Activated T-helper 2 cell treated with anti-CD3 and anti-CD28 coated beads, Interferon-gamma antibody, Interleukin-2, Interleukin-4, amounts not matched to agents 10 μg/mL and 5 μg/mL and 100 μg/mL, durations not matched to agents 14 hours and 24 hours and 36 hours (primary cell): ENCODE measurements at places on chromosomes 1 and 21.

DNA sequence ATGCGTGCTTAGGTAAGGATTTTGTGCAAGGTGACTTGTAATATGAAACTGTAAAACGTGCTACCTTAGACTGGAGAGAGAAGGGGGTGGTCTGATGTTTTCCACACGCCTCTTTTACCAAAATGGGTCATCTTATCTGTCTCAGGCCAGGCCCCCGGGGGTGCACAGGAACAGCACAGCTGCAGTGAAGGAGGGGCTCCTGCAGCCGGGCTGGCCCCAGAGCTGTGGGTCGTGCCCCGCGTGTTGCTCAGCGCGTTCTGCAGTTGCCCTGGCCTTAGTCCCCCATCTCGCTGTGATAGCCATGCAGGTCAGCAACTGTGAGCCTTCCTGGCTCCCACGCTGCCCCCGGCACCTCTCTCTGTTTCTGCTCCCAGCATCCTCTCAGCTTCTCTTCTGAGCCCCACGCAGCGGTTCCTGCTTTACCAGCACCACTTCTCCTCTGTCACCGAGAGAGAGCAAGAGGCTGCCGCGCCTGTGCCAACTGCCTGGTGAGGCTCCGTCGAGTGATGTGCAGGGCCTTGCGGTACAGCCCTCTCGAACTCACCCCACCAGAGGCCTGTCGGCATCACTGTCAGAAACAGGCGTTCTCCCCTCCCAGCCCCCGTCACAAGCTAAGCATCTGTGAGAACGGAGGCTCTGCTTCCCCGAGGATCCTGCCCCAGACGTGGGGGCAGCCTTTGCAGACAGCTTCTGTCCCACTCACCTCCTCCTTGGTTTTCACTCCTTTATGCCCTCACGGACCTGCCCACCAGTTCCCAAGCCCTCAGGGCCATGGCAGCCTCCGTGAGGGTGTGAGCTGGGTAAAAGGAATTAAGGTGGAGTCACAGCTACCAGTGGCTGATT, 73.3 kb downstream of the ADARB1 start:
- no peaks in the 10 kb centered on the region for H3K27me3 ChIP-seq
- no peak overlapping the region for H3K4me3 ChIP-seq
- H3K27ac ChIP-seq = no peak overlapping the region
- peaks cover 19% of the 10 kb centered on the region for H3K36me3 ChIP-seq
- DNase-seq = no peak

DNA sequence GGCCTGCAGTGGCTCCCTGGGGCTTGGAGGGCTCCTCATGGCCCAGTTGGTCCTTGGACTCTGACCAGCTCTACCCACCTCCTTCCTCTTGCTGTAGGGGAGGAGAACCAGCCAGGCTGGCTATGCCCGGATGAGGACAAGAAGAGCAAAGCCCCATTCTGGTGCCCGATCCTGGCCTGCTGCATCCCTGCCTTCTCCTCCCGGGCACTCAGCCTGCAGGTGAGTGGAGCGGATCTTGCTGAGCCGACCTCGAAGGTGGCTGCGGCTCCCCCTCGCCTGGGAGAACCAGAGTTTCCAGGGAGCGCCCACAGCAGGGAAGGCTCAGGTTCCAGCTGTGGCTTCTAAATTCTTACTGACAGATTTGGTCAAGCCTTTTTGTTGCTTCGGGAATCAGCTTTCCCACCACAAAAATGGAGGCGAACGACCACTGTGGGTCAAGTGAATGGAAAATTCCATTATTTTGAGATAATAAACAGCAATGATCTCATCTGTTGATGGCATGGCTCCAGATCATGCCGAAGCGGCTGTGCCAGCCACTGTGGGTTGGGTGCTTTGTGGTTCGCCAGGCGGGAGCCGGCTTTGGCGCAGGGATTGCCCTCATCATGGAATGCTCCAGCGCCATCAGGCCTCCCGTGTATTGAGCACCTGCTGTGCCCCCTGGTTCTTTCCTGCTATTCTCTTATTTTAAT, 106.5 kb upstream of the ACTL8 start:
- no peaks in the 10 kb centered on the region for H3K27me3 ChIP-seq
- H3K36me3 ChIP-seq = no peaks in the 10 kb centered on the region
- no peaks in the 10 kb centered on the region for H3K4me1 ChIP-seq
- DNase-seq = no peak

GRCh38 chr1:3674100-3675094, 22.1 kb downstream of the TP73 start:
- H3K27ac ChIP-seq = no peak overlapping the region
- H3K4me3 ChIP-seq = no peak overlapping the region
- peaks cover 3% of the 10 kb centered on the region for H3K27me3 ChIP-seq
- H3K4me1 ChIP-seq = peaks cover 8% of the 10 kb centered on the region

- no peak overlapping the region for H3K4me3 ChIP-seq
- H3K27ac ChIP-seq = no peak overlapping the region
- no peaks in the 10 kb centered on the region for H3K36me3 ChIP-seq
- DNase-seq = no peak
- no peaks in the 10 kb centered on the region for H3K4me1 ChIP-seq
- no peaks in the 10 kb centered on the region for H3K27me3 ChIP-seq
Observed at GRCh38 chr1:218880484-218881060, 293.1 kb upstream of the LYPLAL1 start.

DNA sequence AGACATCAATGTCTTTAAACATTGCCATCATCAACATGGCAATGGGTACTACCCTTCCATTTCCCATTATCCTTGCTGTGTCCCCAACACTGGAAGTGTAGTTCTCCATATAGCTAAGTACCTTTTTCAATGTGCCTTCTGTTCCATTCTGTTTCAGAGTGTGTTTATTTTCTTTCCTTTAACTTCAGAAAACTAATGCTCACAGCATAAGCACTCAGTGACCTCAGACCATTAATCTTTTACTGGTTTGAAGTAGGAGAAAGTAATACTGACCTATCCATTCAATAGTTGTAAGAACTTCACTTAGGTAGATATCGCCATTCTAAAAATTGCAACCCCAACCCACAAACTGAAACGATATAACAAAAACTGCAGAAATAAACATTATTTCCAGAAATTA, 37.8 kb downstream of the KCNJ15 start:
- H3K36me3 ChIP-seq = no peaks in the 10 kb centered on the region
- peaks cover 14% of the 10 kb centered on the region for H3K4me1 ChIP-seq
- H3K27me3 ChIP-seq = peaks cover 9% of the 10 kb centered on the region
- H3K4me3 ChIP-seq = no peak overlapping the region

DNA sequence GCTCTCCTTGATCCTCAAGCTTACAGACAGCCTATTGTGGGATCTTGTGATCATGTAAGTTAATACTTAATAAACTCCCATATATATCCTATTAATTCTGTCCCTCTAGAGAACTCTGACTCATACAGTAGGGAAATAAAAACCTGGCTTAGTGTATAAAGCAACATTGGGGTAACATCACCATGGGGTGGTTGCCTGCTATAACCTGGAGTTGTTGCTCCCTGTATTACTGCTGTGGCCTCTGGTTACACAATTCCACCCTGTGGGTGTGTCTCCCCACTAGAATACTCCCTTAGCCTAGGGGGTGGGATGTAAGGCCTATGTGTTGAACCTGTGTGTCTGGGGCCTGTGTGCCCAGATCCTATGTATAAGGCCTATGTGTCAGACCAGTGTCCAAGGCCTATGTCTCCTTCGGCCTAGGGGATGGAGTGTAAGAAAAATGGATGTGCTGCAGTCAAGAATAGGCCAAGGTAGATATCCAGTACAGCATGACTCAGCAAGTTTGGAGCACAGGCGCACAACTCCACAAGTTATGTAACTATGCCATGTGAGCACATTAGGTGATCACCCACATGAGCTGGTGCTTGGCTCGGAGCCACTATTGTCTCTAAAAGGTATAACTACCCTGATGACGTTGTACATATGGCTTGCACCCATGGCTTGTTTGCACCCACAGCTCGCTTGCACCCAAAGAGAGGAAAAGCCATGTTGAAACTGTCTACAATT, 96.8 kb upstream of the C1orf21 start:
- no peaks in the 10 kb centered on the region for H3K4me1 ChIP-seq
- H3K27me3 ChIP-seq = no peaks in the 10 kb centered on the region
- no peak overlapping the region for H3K27ac ChIP-seq
- H3K4me3 ChIP-seq = no peak overlapping the region

DNA sequence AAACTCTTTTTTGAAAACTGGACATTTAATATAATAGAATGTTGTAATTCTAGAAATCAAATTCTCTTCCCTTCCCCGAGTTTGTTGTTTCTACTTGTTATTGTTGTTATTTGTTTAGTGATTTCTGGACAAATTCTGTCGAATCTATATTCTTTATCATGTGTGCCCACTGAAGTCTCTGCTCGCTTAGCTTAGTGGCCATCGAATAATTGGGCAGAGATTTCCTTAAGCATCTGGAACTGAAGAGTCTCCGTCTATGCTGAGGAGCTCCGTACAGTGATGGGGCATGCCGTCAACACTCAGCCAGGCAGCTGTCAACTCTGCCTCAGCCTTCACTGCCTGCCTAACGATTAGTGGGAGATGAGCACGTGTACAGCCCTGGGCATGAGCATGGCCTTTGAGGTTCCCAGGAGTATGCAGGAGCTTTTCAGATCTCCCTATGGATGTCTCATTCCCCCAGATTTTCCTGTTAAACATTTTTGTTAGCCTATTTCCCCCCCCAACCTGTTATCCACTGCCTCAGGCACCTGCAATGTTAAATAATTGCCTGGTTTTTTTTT, 66.8 kb downstream of the SLX9 start:
- DNase-seq = no peak
- no peak overlapping the region for H3K27ac ChIP-seq
- peaks cover 48% of the 10 kb centered on the region for H3K27me3 ChIP-seq
- H3K4me1 ChIP-seq = peaks cover 4% of the 10 kb centered on the region
- H3K4me3 ChIP-seq = no peak overlapping the region

DNA sequence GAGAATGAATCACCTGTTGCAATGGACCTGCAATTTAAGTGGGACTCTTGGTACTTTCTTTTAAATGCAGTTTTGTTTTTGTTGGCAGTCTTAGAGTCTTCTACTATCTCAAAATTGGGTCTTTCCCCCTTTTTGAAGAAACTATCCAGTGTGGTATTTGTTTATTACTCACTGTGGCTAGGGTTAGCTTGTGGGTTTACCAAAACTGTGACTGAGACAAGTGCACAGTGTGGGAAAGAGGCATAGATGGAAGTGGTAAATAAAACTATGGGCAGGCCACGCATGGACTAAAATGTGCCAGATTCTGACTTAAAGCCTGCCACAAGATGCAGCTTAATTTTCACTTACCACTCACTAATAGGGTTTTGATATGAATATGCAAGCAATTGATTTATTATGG, 1441.7 kb downstream of the PLA2G4A start:
- no peak overlapping the region for H3K4me3 ChIP-seq
- no peaks in the 10 kb centered on the region for H3K36me3 ChIP-seq
- DNase-seq = no peak
- no peaks in the 10 kb centered on the region for H3K27me3 ChIP-seq

GRCh38 chr1:47559944-47560695, 122.3 kb downstream of the FOXD2 start:
- no peaks in the 10 kb centered on the region for H3K4me1 ChIP-seq
- no peak overlapping the region for H3K4me3 ChIP-seq
- no peaks in the 10 kb centered on the region for H3K27me3 ChIP-seq
- no peaks in the 10 kb centered on the region for H3K36me3 ChIP-seq

GRCh38 chr1:200857804-200858203, 15.0 kb upstream of the GPR25 start:
- H3K4me3 ChIP-seq = no peak overlapping the region
- H3K4me1 ChIP-seq = peaks cover 6% of the 10 kb centered on the region

DNA sequence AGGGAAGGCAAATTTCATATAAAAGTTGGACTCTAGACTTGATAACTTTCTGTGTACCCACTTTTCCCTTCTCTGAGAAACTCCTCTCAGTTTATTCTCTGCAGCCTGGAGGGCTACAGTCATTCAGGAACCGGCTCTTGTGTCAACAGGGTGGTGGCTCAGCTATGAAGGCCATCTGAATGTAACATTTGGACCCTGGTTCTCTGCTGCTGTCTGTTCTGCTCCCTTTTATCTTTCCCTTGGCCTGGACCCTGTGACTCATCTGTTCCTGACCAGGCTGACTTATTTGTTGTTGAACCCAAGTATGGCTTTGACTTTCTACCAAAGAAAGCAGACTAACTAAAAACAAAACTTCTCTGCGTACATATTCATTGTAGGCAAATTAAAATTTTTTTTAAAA, 75.4 kb downstream of the CENPF start:
- no peak overlapping the region for H3K4me3 ChIP-seq
- no peak for DNase-seq
- peaks cover 2% of the 10 kb centered on the region for H3K27me3 ChIP-seq
- H3K36me3 ChIP-seq = peaks cover 7% of the 10 kb centered on the region

DNA sequence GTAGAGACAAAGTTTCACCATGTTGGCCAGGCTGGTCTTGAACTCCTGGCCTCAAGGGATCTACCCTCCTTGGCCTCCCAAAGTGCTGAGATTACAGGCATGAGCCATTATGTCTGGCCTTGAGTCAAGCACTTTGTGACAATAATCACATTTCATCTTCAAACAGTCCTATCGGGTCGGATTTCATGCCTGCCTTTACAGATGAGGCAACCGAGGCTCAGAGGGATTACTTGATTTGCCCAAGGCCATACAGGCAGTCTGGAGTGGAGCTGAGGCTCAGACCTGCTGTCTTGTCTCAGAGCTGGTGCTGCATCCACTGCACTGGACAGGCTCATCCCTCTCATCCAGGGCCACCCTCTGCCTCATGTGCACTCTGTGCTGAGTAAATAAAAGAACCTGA, 26.6 kb downstream of the FAM151A start:
- H3K27ac ChIP-seq = no peak overlapping the region
- no peaks in the 10 kb centered on the region for H3K4me1 ChIP-seq
- H3K4me3 ChIP-seq = no peak overlapping the region
- no peaks in the 10 kb centered on the region for H3K27me3 ChIP-seq
- no peaks in the 10 kb centered on the region for H3K36me3 ChIP-seq
- DNase-seq = no peak
